Osteocyte (in vitro differentiated cells): ENCODE measurements at places on chromosomes 6 and 20. TPM values are rescaled to one million over a fixed set of nuclear protein-coding genes. Genes with fewer than 3 reads are reported as not detected.

Gene LSM14B
- 67.8 and 68.7 TPM in 2 replicates for total RNA-seq

Gene GPR6
- not detected in 2 replicates for total RNA-seq

Gene ASIP
- not detected in 2 replicates for total RNA-seq

Gene HRH3
- not detected in 2 replicates for total RNA-seq

Gene IL17F
- total RNA-seq, result not detected in 2 replicates

Gene ZNF165
- 0.32 and 0.78 TPM in 2 replicates for total RNA-seq

Gene NOX3
- total RNA-seq, result not detected in 2 replicates

Gene CENPQ
- 3.9 and 4.6 TPM in 2 replicates for total RNA-seq

Gene PKIB
- total RNA-seq, result 28.7 and 35.0 TPM in 2 replicates

Gene MARCKS
- total RNA-seq, result 868 and 890 TPM in 2 replicates

Gene MOXD1
- total RNA-seq, result 8.0 and 8.2 TPM in 2 replicates

Gene ANGPT4
- not detected in 2 replicates for total RNA-seq

Gene SPDEF
- total RNA-seq, result not detected in 2 replicates

Gene PTGIS
- 67.6 and 72.1 TPM in 2 replicates for total RNA-seq

GRCh38 chr20:63333241-63333836, 27.8 kb downstream of the CHRNA4 start:
- H3K36me3 ChIP-seq, result no peaks in the 10 kb centered on the region
- H3K27me3 ChIP-seq, result peaks cover 20% of the 10 kb centered on the region
- no peak overlapping the region for H3K4me3 ChIP-seq
- no peak for DNase-seq

- H3K4me3 ChIP-seq, result no peak overlapping the region
- H3K27ac ChIP-seq, result peak overlapping the region; percentile 69
- no peaks in the 10 kb centered on the region for H3K27me3 ChIP-seq
- peaks cover 38% of the 10 kb centered on the region for H3K4me1 ChIP-seq
Observed at GRCh38 chr6:161921602-161922395, 647.9 kb upstream of the AGPAT4 start.

- H3K4me3 ChIP-seq, result no peak overlapping the region
- H3K4me1 ChIP-seq, result no peaks in the 10 kb centered on the region
- H3K27me3 ChIP-seq, result no peaks in the 10 kb centered on the region
- no peaks in the 10 kb centered on the region for H3K36me3 ChIP-seq
Observed at GRCh38 chr6:63724721-63725120, 89.1 kb downstream of the PHF3 start.

GRCh38 chr20:60486315-60486714, 528.1 kb downstream of the CDH26 start:
- no peak overlapping the region for H3K4me3 ChIP-seq
- peaks cover 4% of the 10 kb centered on the region for H3K27me3 ChIP-seq
- DNase-seq, result no peak
- H3K4me1 ChIP-seq, result no peaks in the 10 kb centered on the region
- H3K36me3 ChIP-seq, result no peaks in the 10 kb centered on the region

DNA sequence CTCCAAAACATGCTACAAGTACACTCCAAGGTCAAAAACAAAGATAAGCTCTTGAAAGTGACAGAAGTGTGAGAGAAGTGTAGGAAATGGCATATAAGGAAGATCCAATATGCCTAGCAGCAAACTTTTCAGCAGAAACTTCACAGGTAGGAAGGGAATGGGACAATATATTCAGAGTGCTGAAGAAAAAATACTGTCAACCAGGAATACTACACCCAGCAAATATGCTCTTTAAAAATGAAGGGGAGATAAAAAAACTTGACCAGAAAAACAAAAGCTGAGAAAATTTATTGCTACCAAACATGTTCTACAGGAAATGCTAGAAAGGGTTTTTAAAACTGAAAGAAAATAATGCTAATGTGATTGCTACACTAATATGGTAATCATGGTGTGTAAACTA, 46.2 kb downstream of the THBS2 start:
- no peak for DNase-seq
- H3K36me3 ChIP-seq, result peaks cover 23% of the 10 kb centered on the region
- H3K4me3 ChIP-seq, result no peak overlapping the region
- peaks cover 7% of the 10 kb centered on the region for H3K4me1 ChIP-seq

DNA sequence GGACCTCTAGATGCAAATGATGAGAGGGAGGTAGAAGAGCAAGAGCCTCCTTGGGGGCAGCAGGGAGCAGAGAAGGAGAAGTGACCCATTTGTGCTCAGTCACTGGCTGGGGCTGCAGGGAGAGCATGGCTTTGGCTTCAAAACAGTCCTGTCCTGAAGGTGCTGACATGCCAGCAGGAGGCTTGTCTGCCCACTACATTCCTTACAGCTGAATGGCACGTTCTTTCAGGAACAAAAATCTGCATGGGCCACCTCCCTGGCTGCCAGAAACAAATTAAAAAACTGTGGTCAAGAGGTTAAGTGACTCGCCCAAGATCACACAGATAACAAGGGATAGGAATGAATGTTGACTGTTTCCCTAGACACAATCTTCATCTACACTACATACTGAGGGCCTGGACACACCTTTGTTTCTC, 188.8 kb downstream of the HIVEP2 start:
- no peaks in the 10 kb centered on the region for H3K27me3 ChIP-seq
- peaks cover 67% of the 10 kb centered on the region for H3K36me3 ChIP-seq
- DNase-seq, result no peak
- H3K27ac ChIP-seq, result no peak overlapping the region
- H3K4me3 ChIP-seq, result no peak overlapping the region

GRCh38 chr6:33974030-33974429, 170.2 kb upstream of the MLN start:
- peaks cover 2% of the 10 kb centered on the region for H3K36me3 ChIP-seq
- H3K27me3 ChIP-seq, result peaks cover 60% of the 10 kb centered on the region
- H3K4me1 ChIP-seq, result no peaks in the 10 kb centered on the region

GRCh38 chr6:90816764-90817163, 229.9 kb upstream of the MAP3K7 start:
- no peak overlapping the region for H3K4me3 ChIP-seq
- DNase-seq, result no peak
- no peaks in the 10 kb centered on the region for H3K36me3 ChIP-seq
- H3K27me3 ChIP-seq, result peaks cover 3% of the 10 kb centered on the region
- H3K4me1 ChIP-seq, result no peaks in the 10 kb centered on the region
- H3K27ac ChIP-seq, result no peak overlapping the region

DNA sequence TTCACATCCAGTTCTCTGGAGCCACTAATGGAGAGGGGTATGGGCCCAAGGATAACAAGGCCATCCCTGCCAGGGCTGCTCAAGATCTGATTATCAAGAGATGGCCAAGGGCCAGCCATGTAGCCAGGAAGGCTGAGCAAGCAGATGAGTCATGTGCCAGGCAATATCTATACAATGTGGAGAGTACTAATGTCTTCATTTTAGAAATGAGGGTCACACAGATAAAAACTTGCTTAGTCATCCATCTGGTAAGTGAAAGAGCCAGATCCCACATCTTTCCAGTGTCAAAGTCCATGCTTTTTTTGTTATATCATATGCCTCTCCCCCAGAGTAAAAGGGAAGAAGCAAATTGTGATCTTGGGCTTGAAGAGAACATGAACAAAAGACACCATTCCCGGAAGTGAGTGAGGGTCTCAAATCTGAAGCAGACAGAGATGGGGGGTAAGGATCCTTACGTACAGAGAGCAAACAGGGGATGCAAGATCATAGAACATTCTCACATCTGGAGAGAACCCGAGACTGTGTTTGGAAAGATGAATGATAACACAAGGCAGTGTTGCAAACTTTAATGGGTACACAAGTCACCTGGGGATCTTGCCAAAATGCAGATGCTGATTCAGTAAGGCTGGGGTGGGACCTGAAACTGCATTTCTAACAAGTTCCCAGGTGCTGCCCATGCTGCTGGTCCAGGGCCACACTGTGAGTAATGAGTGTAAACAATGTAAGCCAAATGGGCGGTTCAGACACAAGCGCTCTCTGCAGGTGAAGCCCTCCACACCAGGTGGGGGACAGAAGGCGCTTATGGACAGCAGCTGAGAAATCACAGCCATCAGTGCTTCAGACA, 20.0 kb upstream of the GSTA3 start:
- no peaks in the 10 kb centered on the region for H3K27me3 ChIP-seq
- peak overlapping the region; percentile 13 for H3K27ac ChIP-seq
- no peak overlapping the region for H3K4me3 ChIP-seq
- H3K4me1 ChIP-seq, result peaks cover 6% of the 10 kb centered on the region
- DNase-seq, result no peak

- H3K4me1 ChIP-seq, result peaks cover 57% of the 10 kb centered on the region
- H3K4me3 ChIP-seq, result no peak overlapping the region
- H3K27me3 ChIP-seq, result no peaks in the 10 kb centered on the region
Observed at GRCh38 chr6:46440641-46441040, 50.6 kb downstream of the RCAN2 start.

DNA sequence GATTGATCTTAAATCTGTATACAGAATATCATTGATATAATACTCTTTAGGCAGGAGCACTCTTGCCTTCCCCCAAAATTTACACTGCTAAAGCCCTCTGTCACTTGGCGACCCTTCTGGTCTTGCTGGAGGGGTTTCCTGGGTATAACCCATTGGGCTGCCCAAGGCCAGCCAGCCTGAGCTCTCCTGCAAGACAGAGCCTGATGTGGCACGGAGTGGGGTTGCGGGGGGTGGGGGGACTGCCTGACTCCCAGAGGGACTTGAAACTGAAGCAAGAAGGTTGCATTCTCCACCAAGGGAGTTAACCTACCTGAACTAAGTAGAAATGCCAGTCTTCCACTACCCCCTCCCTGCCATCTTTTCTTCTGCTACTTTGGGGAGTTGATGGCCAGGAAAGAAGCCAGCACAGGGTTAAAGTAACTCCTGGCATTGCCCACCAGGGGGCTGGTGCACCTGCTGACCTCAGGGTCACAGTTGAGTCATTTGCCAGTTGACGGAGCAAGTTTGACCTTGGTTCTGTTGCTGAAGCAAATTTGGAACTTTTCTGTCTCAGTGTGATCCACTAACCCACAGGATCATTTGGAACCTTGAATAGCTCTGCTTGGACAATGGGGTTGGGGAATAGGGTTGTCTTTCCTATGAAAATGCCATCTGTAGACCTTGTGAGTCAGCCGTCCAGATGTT, 79.4 kb downstream of the ASXL1 start:
- H3K36me3 ChIP-seq, result peaks cover 40% of the 10 kb centered on the region
- H3K4me1 ChIP-seq, result peaks cover 5% of the 10 kb centered on the region
- H3K4me3 ChIP-seq, result no peak overlapping the region
- no peak overlapping the region for H3K27ac ChIP-seq

GRCh38 chr6:144580771-144581170, 295.6 kb downstream of the UTRN start:
- H3K27me3 ChIP-seq, result no peaks in the 10 kb centered on the region
- H3K36me3 ChIP-seq, result peaks cover 30% of the 10 kb centered on the region
- H3K4me1 ChIP-seq, result peaks cover 23% of the 10 kb centered on the region
- DNase-seq, result no peak

GRCh38 chr20:12838261-12838866, 170.4 kb upstream of the SPTLC3 start:
- H3K4me1 ChIP-seq, result no peaks in the 10 kb centered on the region
- H3K27me3 ChIP-seq, result peaks cover 7% of the 10 kb centered on the region
- no peak for DNase-seq
- no peak overlapping the region for H3K27ac ChIP-seq
- H3K36me3 ChIP-seq, result no peaks in the 10 kb centered on the region

DNA sequence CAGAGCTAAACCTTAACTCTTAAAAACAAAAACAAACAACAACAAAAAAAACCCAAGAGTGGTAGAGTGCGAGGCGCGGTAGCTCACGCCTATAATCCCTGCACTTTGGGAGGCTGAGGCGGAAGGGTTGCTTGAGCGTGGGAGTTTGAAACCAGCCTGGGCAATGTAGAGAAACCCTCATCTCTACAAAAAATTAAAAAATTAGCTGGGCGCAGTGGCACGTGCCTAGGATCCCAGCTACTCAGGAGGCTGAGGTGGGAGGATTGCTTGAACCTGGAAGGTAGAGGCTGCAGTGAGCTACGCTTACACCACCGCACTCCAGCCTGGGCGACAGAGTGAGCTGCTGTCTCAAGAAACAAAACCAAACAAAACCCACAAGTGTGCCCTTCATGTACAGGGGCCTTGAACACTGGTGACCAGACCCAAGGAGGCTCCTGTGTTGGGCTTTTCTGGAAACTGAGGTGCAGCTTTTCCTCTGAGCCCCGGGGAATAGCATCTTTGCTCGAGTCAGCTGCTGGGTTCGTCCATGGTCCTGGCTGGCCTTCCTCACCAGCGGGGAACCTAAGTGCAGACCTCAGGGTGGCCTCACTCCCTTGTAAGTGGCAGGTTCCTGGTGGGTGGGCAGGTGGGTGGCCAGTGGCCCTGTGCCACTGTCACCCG, 39.9 kb downstream of the PYGB start:
- H3K4me1 ChIP-seq, result no peaks in the 10 kb centered on the region
- no peaks in the 10 kb centered on the region for H3K27me3 ChIP-seq

DNA sequence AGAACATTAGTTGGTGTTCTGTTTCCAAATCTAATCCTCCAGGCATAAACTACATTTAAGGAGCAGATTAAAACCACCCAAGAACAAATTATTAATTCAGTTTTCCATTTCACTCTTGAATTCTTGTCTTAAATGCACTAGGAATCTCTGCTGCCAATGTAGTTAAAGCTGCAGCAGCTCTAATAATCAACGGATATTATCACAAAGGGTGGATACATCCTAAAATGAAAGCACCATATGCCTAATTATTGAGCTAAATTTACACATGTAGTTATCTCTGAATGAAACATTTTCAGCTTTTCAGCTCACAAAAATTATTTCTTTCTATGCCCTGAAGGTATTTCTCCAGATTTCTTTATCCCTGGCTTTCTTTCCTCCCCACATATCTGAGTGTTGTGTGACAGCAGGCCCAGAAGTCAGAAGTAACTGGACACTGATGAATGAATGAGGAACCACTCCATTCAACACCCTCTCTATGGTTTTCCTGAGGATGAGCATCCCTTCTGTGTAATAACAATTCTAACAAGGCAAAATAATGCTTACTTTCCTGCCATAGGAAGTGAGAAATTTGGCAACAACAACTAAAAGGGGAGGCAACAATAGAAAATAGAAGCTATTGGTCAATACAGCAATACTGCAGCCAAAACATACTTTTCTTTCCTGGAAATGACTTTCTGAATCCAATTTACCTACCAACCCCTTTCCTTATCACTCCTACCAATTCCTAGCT, 14.9 kb downstream of the MAN1A1 start:
- no peak for DNase-seq
- H3K27ac ChIP-seq, result no peak overlapping the region

GRCh38 chr6:45323656-45324224, 4.4 kb upstream of the RUNX2 start:
- H3K27me3 ChIP-seq, result no peaks in the 10 kb centered on the region
- no peaks in the 10 kb centered on the region for H3K36me3 ChIP-seq
- no peak overlapping the region for H3K4me3 ChIP-seq
- H3K27ac ChIP-seq, result no peak overlapping the region

DNA sequence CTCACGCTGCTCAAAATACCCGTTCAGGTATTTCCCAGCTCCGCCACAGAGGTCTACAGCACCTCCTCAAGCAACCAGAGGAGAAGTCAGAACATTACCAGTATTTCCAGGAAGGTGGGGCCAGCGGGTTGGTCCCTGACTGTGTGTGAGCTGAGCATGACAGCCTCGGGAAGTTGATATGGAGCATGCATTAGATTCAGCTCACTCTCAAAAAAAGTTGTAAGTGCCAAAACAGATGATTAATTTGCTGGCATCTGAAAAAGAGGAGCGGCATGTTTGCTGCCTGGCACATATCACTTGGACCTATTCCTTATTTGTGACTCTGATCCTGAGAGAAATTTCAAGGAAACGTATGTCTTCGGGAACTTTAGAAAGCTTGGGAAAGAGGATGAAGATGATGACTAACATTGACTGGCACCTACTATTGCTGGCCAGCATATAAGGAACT, 32.3 kb downstream of the ELOVL2 start:
- no peak for DNase-seq
- peak overlapping the region; percentile 51 for H3K4me3 ChIP-seq
- H3K27me3 ChIP-seq, result no peaks in the 10 kb centered on the region
- peak overlapping the region; percentile 91 for H3K27ac ChIP-seq
- H3K36me3 ChIP-seq, result no peaks in the 10 kb centered on the region
- peaks cover 85% of the 10 kb centered on the region for H3K4me1 ChIP-seq

- no peaks in the 10 kb centered on the region for H3K27me3 ChIP-seq
- no peaks in the 10 kb centered on the region for H3K36me3 ChIP-seq
- no peak overlapping the region for H3K4me3 ChIP-seq
- no peak overlapping the region for H3K27ac ChIP-seq
Observed at GRCh38 chr6:112576423-112576822, 229.3 kb downstream of the RFPL4B start.
